Cortex of kidney (tissue), 1 donor: ENCODE measurements at places on chromosomes 13 and 19.

GRCh38 chr13:26047040-26047439 is 4.8 kb downstream of the SHISA2 start:
- no peak for DNase-seq

DNA sequence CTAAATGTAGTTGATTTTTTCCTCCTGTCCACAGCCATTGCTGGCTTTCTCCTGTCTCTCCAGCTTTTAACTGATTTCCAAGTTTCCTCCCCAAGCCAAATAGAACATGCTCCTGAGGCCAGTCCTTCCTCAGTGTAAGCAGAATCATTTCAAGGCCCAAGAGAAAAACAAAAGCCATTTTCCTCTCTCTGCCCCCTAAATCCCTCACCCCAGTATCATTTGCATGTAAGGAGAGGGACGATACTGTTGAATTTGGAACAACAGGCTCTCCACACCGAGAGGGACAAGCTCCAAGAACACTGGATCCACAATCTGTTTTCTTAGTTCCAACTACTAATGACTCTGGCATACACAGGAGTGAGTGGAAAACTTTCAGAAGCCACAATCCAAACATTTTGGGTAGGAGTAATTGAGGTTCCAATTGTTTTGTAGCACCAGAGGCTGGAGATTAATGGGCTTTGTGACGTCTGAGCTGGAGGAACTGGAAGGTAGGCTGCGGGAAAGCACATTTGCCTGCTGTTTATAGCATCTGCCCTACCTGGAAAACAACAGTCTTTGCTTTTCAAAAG is 156.8 kb downstream of the FLT1 start:
- no peak for DNase-seq

DNA sequence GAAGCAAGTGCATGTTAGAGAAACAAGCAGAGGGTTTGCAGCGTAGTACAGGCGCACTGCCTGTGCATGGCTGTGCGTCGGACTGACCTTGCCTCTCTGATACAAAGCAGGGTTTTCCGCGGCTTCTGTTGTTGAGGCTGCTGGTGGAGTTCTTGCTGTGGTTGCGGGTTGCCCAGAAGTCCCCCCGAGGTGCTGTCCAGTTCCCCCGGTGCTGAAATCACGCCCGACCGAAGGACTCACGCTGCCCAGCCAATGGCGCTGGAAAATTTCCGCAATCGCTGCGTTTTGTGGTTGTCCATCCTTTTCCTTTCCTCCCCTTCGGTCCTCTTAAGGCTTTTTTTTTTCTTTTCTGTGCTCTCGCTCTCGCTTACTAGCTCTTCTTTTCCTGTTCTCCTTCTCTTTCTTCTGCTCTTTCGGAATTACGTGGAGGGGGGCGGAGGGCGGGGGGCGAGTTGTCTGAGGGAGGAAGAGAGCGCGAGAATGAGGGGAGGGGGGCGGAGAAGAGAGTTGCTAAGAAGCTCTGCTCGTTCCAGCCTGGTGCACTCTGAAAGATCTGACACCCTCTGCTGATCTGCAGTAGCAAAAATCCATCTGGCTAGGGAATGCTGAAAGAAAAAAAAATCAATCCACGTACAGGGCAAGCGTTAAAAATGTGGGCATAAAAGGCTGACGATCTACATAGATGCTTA is at the start of gene SLITRK1:
Gene SLITRK1, minus strand, starts transcription at position 558 of the 689 bp plus-strand sequence. CDS start 967 bp downstream, outside the sequence.
- no peak for DNase-seq

- no peak for DNase-seq
Observed at GRCh38 chr13:65584126-65584525, 1646.0 kb downstream of the PCDH9 start.

- no peak for DNase-seq
Observed at GRCh38 chr13:39371706-39372105, 231.3 kb downstream of the LHFPL6 start.

DNA sequence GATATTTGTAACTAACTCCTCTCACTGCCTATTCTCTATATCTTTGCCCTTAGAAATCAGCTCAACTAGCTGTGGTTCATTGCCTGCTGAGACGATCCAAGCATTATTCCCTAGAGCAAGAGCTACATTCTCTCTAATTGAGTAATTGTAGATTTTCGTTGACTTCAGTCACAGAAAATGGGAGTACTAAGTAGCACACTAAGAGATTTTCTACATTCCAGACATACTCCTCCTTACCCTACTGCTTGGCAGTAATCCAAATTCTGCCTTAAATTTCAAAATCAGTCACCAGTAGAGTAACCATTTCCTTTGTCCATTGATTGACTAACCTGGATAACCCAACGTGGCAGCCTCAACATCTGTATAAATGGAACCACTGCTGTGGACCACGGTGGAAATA is 1786.8 kb downstream of the SLITRK5 start:
- no peak for DNase-seq

DNA sequence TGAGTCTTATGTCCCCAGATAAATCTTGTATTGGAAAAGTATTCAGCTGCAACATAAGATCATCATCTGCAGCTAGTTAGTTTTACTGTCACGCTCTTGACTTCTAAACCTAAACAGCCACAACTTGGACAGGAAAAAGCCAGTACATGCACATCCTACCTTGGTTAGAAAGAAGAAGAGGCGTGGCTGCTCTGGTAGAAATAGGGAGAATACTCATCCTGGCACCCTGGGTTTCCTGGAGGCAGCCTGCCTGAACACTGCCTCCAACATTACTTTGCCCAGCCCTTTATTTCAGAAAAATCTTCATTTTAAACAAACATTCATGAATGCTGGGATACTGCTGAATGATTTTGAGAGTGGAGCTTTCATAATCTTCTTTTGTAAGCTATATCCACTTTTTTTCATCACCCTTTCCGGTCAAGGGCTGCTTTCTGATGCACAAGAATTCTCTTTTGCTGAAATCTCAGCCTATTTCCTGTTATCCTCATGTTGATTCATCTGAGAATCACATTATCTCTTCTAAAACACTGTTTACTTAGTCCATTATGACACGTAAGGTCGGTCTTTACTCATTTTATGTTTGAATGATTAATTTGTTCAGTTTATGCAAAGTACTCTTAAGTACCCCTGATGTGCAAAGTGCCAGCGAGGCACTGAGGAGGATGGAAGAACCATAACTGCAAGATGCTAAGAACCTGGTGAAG is 55.2 kb downstream of the STARD13 start:
- no peak for DNase-seq

DNA sequence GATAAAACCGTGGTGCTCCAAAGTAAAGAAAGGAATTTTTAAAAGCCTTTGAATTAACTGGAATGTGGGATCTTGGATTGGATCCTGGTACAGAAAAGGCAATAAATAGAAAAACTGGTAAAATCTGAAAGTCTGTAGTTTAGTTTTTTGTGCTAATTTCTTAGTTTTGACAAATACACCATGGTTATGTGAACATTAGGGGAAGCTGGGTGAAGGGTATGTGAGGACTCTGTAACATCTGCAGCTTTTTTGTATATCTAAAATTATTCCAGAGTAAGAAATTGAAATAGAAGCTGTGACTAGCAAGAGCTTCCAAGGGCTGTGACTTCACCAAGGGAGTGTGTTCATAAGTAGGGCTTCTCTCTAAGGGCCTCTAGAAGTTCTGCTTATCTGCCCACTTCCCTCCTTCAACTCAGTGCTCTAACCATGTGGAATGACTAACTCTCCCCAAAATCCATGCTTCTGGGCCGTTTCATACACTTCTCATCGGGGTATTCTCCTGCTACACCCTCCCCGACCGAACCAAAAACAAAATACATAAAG is 26.5 kb downstream of the ARHGAP35 start:
- no peak for DNase-seq

DNA sequence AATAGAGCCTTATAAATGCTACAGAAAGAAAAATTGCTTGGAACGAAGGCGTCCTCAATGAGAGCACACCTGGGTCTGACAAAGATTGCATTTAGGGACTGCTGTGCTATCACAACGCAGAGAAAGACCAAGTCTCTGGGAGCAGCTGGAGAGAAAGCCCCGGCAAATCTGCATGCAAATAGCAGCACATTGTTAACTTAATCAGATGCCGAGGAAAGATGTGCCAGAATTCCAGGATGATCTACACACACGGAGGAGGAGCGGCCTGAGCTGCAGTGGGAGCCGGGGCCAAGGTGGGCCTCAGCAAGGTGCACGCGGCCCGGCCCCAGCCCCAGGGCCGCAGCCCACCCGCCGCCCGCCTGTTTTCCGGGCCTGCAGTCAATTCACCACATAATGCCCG is 1.4 kb downstream of the ZNF536 start:
- no peak for DNase-seq

- no peak for DNase-seq
Observed at GRCh38 chr13:68506888-68507551, 1276.9 kb upstream of the PCDH9 start.

GRCh38 chr13:20351281-20352022 is 119.3 kb upstream of the GJB6 start:
- DNase-seq, result no peak

DNA sequence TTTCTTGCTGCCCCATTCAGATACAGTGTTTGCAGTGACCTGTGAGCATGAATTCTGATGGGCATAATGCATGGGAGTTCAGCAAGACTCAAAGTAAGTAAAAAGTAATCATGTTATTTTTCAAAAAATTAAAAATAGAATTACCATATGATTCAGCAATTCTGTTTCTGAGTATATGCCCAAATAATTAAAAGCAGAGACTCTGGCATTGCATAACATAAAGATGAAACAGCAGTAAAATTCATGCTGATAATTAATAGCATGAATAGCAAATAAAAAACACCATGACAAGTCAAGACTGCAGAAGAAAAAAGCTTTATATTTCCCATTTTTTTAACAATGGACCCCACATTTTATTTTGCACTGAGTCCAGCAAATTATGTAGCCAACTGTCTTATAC is 21.3 kb downstream of the RNF6 start:
- no peak for DNase-seq

GRCh38 chr19:57905258-57905657 is 11.1 kb downstream of the ZNF417 start:
- DNase-seq, result no peak

- DNase-seq, result no peak
Observed at GRCh38 chr13:99847318-99847750, 124.2 kb downstream of the ZIC5 start.

GRCh38 chr13:46612267-46612666 is 59.3 kb downstream of the LRCH1 start:
- no peak for DNase-seq

- no peak for DNase-seq
Observed at GRCh38 chr13:26831336-26831908, 70.8 kb upstream of the GPR12 start.

DNA sequence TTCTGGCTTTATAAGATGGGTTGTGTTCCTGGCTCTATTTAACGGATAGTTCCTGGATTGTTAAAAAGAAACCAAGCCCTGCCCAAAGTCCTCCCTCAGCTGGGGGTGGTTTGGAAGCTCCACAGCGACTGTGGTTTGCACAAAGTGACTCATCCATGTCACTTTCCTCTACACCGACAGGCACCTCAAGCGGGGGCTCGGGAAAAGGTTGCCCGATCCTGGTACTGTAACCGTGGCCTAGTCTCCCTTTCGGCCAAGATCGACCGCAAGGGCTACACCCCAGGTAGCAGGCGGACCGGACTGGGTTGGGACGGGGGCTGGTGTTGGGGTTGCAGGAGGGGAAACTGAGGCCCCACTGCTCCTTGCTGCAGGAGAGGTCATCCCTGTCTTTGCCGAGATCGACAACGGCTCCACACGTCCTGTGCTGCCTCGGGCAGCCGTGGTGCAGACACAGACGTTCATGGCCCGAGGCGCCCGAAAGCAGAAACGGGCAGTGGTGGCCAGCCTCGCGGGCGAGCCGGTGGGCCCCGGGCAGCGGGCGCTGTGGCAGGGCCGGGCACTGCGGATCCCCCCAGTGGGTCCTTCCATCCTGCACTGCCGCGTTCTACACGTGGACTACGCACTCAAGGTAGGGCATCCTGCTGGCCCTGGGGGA is 1.6 kb downstream of the ARRDC2 start:
- DNase-seq, result no peak

DNA sequence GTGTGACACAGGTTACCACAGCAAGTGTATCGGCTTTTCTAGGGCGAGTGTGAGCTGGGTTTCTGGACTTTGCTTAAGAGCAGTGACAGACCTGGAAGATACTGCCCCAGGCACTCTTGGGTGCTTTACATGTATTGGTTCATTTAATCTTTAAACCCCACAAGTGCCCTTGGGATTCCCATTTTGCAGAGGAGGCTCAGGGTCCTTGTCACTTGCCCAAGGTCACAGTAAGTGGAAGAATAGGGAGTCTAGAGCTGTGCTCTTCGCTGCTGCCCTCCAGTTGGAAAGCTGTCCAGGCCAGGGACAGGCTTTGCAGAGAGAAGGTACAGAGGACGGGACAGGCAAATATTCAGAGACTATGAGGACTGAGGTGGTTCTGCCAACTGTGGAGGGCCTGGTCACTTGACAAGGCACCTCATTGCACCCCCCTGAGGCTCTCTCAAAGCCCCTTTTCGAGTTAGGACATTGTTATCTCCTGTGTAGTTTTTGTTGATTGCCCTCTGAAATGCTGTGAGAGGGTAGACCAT is 42.4 kb downstream of the BBC3 start:
- no peak for DNase-seq

GRCh38 chr13:50275392-50276063 is 260.3 kb downstream of the KCNRG start:
- no peak for DNase-seq

- no peak for DNase-seq
Observed at GRCh38 chr19:49664171-49665035, 1.3 kb downstream of the IRF3 start.

DNA sequence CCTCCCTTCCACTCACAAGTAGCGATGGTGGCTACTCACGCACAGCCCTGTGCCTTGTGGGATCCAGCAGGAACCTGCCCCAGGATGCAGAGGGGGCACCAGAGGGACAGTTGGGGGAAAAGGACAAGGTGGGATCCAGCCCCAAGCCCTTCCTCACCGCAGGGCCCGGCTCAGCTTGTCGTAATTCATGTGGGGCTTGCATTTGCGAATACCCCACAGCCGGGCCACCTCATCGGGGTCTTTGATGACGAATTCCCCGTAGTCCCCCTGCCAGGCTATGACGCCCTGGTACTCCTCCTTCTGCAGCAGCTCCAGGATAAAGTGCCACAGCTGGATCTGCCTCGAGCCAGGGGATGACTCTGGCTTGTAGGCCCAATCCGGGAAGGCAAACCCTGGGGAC is 18.5 kb downstream of the ERFL start:
- no peak for DNase-seq

DNA sequence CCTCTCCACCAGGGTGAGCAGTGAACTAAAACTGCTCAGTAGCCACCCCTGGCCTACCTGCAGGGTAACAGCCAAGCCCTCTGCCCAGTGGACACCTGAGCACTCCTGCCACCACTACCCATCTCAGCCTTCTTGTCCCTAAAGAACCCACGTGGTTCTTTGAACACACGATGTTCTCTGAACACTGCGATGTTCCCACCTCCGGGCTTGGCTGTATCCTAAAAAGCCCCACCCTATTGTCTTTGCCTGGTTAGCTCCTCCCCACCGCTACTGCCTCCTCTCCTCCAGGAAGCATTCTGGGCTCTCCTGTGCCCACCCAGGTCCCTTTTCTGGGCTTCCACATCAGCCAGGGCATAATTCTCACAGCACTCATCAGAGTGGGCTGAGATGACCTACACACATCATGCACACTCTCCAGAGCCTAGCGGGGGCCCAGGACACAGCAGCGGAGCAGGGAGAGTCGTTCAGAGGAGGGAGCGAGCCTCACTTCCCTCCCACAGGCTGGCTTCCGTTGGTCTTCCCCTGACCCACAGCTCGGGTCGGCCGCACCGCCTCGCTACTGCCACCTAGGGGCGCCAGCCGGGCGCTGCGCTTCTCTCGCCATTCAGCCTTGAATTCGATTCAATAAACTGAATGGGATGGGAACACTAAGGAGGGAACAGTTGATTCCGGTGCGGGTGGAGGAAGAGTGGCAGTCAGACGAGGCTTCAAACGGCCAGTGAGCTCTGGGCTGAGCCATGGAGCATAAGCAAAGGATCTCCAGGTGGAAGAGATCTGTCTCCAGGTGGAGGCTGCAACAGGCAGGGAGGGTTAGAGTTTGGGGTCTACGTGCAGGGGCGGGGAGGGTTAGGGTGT is 3.2 kb downstream of the ELAVL1 start:
- DNase-seq, result no peak
